NCI-H345 (cell line): ENCODE measurements at places on chromosomes 13 and 19.
A peak's percentile ranks its signal among the peaks of the same experiment; 100 is the strongest.

GRCh38 chr19:34120846-34121639, 51.3 kb upstream of the LSM14A start:
- DNase-seq = no peak

DNA sequence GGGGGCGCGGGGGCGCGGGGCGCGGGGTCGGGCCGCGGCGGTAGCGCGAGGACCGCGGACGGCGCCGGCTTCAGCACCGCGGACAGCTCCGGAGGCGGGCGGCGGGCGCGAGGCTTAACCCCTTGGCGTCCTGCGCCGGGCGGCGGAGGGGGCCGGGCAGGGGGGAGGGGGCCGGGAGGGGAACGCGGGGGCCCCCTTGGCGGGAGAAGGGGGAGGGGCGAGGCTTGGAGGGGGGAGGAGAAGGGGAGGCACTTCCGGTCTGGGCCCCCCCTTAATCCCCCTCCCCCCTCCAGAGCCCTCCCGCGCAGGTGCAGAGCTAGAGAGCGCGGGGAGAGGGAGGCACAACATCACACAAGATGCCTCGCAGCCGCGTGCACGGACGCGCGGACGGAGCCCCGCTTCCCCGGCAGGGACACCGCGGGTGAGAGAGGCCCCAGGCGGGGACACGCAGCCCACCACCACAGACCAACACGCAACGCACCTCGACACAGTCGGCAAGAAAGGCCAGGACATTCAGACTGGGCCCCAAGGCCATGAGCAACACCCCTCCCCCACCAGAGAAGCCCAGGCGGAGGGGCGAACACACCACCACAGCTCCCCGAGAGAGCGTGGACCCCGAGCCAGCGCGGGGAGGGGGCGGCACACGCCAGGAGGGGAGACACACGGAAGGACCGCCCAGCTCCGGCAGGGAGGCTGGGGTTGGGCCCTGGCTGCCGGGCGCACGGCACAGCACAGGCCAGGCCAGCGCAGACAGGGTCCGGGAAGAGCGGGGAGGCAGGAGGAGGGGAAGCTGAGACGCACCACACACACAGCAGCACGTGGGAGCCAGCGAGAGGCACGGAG, 24.1 kb downstream of the SHANK1 start:
- DNase-seq = no peak

DNA sequence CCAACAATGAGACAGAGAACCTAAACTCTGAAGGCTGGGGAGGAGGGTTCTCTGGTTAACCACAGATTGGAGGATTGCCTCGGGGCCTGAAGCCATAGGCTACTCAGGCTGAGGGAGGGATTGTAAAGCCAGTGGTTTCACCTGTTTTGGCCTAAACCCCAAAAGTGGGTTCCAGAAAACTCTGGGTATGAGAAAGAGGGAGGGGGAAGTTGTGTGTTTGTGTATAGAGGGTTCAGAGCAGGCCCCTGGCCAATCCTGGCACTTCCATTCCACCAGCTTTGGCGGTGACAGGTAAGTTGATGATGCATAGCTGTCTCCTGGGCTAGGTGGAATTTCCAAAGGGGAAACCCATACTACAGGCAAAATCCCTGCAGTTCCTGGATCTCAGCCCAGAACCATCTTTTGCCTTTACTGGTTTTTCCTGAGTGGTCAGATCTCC, 13.5 kb upstream of the CCDC97 start:
- DNase-seq = no peak

GRCh38 chr13:57675526-57675925, 44.0 kb downstream of the PCDH17 start:
- DNase-seq = no peak

- no peak for DNase-seq
These were observed 222.1 kb downstream of the DNAJC15 start for GRCh38 chr13:43245374-43245964.

- DNase-seq = no peak
These were observed 93.8 kb upstream of the FGF14 start for GRCh38 chr13:102495663-102496062.

DNA sequence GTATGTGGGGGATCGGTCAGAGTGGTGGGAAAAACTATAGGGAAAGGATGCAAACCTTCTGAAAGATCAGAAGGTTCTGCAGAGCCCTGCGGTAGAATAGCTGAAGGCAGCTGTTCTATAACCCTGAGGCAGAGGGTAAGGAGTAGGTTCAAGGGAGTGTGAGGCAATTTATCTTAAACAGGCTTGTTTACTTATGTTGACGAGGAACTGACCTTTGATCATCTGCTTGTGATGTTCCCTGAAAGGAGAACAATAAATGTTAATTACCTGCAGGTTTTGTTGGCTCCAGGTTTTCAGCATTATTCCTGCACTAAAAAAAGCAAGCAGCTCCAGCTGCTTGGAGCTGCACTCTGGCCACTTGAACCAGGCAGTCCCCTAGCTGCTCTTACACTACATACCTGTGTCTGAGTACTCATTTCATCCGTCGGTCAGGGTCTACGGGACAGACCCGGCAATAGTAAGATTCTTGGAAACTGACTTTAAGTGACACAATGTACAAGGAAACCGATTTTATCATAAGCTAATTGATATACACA, 202.1 kb downstream of the TBC1D4 start:
- no peak for DNase-seq

- DNase-seq = no peak
These were observed 857.4 kb upstream of the PRR20A start for GRCh38 chr13:56283262-56283828.

- no peak for DNase-seq
These were observed 402.4 kb downstream of the EFNB2 start for GRCh38 chr13:106133025-106133424.

- no peak for DNase-seq
These were observed 99.2 kb downstream of the INSR start for GRCh38 chr19:7195046-7195445.

GRCh38 chr19:18879579-18880373, 16.2 kb downstream of the CERS1 start:
- no peak for DNase-seq

GRCh38 chr19:8438236-8438635, 6.5 kb upstream of the HNRNPM start:
- no peak for DNase-seq

DNA sequence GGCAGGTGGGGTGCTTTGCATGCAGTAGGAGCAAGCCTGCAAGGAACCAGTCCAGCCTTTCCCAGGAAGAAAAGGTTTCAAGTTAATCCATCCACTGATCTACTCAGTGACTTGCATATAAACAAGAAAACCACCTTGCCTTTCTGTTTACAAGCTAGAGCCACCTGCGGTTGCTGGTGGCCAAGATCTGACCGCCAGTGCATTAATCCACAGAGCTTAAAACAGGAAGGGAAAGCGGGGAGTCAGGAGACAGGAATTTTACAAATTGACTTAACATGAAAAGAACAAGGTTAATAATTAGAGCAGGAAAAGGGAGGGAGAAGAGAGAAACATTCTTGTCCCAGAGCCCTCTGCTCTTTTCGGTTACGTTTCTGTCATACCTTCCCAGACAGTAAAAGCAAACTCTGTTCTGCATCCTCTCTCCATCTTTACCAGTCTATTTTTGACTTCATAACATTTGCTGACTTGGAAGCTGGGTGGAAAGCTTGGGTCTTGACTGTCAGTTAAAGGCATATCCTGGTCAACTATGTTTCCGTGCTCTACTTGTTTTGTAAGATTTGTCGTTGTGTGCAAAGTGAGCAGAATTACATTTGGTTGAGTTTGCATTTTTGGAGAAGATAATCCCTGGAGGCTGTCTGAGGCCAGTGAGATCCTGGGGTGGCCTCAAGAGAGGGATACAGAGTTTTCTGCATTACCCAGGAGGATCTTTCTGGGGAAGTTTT, 760.6 kb downstream of the EFNB2 start:
- DNase-seq = no peak

- DNase-seq = peak; percentile 67
These were observed 12.5 kb downstream of the CAPN12 start for GRCh38 chr19:38731654-38732301.

GRCh38 chr19:56841193-56841543, 642 bp upstream of the PEG3 start:
- no peak for DNase-seq

DNA sequence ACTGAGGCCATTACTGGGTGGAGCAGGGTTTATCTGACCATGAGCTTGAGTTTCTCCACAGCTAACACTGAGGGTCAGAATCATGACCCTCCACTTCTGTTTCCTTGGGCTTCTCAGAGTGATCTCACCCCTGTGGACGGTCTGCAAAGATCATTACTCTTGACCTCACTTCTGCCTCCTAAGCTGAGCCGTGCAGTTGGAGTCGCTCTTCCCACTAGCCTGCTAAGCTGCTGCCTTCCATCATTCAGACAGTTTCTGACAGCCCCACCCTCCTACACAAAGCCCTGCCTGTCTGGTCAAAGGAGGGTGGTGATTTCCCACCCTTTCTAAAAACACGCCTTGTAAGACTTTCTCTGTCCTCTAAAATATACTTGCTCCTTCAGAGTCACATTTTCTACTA, 9.3 kb upstream of the FRY start:
- DNase-seq = no peak

DNA sequence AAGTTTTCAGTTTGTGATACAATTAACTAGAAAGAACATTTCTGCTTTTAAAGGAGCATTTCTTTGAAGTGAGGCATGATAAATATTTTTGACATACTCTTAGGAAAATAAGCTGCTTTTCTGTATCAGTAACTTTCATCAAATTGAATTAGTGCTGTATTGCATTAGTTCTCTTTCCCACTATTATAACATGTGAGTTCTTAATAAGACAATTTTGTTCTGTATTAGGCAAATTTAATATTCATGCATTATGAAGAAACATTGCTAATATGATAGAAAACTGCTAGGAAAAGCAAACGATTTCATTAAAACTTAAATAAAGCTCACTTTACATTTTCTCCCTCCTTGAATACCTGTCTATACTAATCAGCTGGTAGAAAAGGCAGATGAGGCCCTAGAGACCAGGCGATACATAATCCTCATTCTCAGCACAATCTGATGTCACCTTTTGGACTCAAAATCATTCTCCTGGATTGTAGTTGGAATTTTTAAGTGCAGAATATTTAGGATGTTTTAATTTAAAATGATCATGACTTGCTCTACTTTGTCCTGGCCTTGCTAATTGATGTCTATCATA, 1636.8 kb downstream of the PCDH9 start:
- DNase-seq = no peak

DNA sequence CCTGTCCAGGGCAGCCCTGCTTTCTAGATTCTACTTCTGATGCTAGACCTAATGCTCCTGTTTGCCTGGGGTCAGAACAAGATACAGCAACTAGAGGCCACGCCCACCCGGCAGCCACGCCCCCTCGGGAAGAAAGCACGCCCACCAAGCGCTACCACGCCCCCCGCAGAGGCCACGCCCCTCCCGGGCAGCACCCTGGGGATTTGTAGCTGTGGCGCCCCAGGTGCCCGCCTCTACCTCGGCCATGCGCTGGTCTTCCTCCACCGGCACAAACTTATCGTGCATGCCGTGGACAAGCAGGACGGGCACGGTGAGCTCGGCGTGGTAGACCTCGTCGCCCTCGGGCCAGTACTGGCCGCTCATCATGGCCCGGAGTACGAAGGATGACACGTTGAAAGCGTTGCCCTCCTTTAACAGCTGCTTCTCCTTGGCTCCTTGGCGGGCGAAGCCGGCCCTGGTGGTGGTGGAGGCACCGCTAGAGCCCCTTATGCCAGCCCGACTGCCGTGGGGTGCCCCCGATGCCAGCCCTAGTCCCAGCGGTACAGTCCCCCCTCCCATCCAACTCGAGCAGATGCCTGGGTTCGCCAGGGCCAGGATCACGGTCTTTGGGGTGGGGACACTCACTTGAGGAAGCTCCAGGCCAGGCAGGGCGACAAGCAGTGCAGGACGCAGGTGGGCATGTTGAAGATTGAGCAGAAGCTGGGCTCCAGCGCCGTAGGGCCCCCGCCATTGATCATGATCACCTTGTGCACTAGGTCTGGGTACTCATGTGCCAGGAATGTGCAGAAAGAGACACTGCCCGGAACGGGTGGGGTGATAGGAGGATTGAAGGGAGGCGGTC, 9.0 kb downstream of the ABHD8 start:
- no peak for DNase-seq

GRCh38 chr13:97255515-97256021, 33.4 kb downstream of the MBNL2 start:
- no peak for DNase-seq

DNA sequence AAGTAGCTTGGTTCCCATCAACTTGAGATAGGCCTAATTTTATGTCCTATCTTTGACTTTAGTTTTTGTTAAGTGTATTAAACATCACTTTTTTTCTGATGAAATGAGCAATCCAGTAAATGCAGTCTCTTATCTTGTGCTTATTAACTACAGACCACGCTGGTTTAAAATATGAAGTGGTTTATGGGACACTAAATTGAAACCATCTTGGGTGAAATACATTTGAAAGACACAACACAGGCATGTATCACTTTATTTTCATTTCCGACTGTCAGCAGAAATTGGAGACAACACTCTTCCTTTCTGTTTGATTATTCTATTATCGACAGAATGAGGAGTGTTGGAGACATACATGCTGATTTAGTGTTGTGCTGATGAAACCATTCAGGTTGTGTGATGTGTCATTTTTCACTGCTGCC, 447.7 kb downstream of the GPC6 start:
- no peak for DNase-seq

DNA sequence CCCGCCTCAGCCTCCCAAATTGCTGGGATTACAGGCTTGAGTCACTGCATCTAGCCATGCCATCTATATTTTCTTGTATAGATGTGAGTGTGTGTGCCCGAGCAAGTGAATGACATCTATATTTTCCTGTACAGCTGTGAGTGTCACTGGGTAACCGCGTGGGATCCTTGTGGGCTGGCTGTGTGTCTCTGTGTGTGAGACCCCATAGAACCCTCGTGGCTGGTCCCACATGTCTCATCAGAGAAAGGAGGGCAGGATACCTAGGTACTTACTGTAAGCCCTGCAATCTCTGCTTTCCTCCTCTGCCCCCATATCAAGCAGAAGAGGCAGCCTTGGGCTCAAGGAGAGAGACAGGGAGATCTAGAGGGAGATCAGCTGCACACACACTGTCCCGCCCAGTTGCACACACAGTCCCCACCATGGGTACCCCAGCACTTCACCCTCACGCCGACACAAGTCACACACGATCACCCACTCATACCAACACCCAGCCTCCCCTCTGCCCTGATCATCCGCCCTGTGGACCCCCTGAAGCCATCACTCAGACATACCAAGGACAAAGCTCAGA, 655 bp downstream of the DENND1C start:
- DNase-seq = no peak

DNA sequence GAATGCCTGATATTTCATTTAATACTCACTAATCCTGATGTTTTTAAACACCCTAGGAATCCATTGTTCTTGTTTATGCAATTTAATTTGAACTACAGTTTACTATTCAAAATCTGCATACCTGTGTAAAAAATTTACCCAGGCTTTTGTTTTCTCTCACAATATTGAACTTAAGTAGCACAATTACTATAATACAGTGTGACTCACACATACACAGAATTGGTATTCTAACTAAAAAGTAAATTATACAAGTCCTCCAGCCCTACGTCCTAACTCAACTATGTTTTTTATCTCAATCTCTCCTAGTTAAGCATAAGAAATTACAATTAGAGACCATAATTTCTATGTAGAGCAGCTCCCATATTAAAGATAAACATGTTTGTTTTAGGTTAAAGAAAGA, 41.8 kb downstream of the MYCBP2 start:
- no peak for DNase-seq
